CD4-positive, alpha-beta T cell treated with Interleukin-15 for 4 hours (primary cell): ENCODE measurements at places on chromosomes 3 and 15.

GRCh38 chr3:16402451-16402850 lies 111.0 kb downstream of the RFTN1 start:
- no peak for DNase-seq

GRCh38 chr15:98433346-98433745 lies 215.0 kb upstream of the IGF1R start:
- no peak for DNase-seq

- DNase-seq, result no peak
Measured at GRCh38 chr3:171967137-171967783, 72.1 kb upstream of the FNDC3B start.

GRCh38 chr15:66654739-66655375 lies 47.2 kb upstream of the SMAD6 start:
- DNase-seq, result no peak

- no peak for DNase-seq
Measured at GRCh38 chr15:59999612-60000112, 4.4 kb upstream of the FOXB1 start.
